ENCODE measurements at places on chromosomes 2 and 18.

DNA sequence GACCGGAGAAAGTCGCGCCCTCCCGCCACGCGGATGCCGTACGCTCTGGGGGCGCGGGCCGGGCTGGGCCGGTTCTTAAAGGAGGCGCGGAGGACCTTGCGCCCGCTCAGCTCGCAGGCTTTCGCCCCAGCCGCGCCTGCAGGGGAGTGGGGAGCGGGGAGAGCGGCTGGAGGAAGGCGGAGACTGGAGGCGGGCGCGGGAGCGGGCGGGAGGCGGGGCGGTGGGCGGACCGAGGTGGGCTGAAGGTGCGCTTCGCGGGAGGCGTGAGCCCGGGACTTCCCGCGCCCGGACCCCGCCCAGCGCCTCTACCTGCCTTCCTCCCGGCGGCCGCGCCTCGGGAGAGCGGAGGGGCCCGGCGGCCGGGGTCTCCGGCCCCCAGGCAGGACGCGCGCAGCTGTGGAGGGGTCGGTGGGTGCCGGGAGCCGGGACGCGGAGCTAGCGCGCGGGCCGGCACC lies at the start of gene ADRA2B:
Gene ADRA2B, minus strand, starts transcription at position 148 of the 455 bp plus-strand sequence. CDS start 422 bp downstream, outside the sequence.
- peak; percentile 50 for DNase-seq

- DNase-seq, result no peak
These were observed 91.8 kb downstream of the PLEKHM3 start for GRCh38 chr2:207933396-207934065.

GRCh38 chr2:10438688-10439087 lies 9.4 kb downstream of the ODC1 start:
- no peak for DNase-seq

DNA sequence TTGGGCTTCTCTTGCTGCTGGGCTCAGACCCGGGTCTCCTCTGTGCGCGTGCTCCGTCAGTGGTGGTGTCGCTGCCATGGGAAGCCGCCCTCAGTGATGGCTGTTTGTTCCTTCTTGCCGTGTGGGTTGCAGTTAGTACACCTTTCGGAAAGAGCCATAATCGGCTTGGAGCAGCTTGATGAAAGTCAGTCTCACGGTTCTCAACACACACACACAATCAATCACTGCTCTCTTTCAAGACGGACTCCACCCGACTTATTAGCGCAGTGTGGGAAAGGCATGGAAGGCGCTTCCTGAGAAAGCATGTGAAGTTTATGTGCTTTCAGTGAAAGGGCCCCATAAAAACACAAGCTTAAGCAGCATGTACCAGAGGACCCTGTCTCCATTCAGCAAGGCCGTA lies 64.1 kb downstream of the SOX11 start:
- DNase-seq, result no peak

Data from AG20443 (cell line).